ENCODE measurements at places on chromosomes 2 and 18.

- DNase-seq, result no peak
These were observed 108.6 kb downstream of the AGPS start for GRCh38 chr2:177501186-177501585.

GRCh38 chr2:141911485-141912066 is 219.2 kb downstream of the LRP1B start:
- DNase-seq, result no peak

- DNase-seq, result no peak
These were observed 53.5 kb downstream of the HNRNPLL start for GRCh38 chr2:38549071-38549704.

DNA sequence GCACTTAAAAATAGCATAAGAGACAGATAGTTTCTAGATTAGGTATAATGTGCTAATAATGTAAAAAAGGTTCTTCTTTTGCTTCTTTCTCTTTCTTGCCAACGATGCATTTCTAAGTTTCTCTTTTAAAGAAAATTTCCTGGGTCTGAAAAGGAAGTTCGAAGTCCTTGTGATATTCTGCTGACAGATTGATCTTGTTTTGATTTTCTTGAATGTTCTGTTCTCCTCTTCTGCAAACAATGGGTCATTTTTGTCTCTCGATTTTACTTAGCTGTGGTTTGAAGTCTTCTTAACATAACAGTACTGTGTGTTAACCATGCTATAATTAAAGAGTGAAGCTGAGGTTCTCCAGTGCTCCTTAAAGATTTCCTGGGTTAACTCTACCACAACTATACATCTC is 61.1 kb upstream of the ACYP2 start:
- DNase-seq, result no peak

- DNase-seq, result no peak
These were observed 33.5 kb downstream of the INPP4A start for GRCh38 chr2:98478088-98478551.

GRCh38 chr2:216908300-216908699 is 48.4 kb upstream of the TNP1 start:
- DNase-seq, result no peak

DNA sequence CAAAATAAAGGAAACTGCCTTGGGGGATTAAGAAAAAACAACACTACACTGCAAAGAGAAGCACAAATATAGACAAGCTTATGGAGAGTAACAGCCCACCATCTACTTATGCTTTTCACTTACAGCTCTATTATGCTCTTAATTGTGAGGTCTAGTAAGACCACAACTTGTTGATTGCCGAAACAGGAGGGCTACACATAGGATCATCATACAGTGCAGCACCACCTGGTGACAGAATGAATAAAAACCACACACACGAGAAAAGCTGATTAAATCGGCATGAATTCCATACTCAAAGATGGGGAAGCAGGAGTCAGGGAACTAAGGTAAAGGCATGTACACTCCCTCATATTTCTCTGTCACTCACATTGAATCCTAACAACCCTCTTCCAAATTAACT is 259.2 kb downstream of the IKZF2 start:
- DNase-seq, result no peak

- no peak for DNase-seq
These were observed 67.8 kb downstream of the CIB4 start for GRCh38 chr2:26573241-26573925.

DNA sequence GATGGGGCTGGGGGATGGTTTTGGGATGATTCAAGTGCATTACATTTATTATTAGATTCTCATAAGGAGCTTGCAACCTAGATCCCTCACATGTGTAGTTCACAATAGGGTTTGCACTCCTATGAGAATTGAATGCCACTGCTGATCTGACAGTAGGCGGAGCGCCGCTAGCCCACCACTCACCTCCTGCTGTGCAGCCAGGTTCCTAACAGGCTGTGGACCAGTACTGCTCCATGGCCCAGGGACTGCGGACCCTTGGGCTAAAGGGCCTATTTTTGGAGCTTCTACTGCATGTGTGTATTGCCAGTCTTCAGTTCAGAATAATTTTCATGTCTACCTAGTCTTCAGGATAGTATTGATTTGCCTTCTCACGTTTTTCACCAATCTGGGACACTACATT is 165.3 kb upstream of the TWIST2 start:
- no peak for DNase-seq

DNA sequence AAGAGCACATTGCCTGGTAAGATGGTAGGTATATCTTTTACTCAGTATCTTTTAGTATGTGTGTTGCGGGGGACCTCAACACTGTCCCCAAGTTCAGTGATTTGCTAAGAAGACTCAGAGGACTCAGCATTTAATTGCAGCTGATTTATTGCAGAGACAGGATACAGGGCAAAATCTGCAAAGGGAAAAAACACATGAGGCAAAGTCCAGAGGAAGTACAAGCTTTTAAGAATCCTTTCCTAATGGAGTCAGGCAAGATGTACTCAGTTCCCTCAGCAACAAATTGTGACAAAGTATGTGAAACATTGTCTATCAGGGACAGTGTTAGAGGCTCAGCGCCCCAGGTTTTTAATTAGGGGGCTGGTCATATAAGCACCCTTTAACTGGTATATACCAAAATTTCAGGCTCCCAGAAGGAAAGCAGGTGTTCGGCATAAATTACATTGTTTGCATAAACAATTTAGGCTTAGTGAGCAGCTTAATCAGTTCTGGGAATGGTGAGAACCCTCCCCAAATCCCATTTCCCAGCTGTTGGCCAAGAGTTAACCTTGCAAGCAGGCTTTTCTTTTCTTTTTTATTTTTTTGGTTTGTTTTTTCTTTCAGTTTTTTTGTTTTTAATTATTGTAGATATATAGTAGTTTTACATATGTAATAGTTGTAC is 41.7 kb downstream of the RAB3GAP1 start:
- DNase-seq, result no peak

DNA sequence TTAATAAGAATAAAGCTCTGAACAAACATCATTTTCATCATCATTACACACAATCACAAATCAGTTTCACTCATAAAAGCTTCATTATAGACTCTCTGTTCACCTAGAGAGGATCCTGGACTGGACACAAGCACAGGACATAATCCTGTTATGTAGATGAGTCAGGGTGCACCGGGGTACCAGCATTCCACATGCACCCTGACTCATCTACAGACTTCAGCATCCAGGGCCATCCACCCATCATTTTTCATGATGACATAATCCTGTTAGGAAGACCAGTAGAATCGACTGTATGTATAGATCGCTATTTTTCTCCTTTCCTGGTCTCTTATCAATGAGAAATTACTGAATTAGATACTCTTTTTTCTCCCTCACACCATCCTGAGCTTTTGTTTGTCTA is 73.7 kb upstream of the PIK3C3 start:
- no peak for DNase-seq

DNA sequence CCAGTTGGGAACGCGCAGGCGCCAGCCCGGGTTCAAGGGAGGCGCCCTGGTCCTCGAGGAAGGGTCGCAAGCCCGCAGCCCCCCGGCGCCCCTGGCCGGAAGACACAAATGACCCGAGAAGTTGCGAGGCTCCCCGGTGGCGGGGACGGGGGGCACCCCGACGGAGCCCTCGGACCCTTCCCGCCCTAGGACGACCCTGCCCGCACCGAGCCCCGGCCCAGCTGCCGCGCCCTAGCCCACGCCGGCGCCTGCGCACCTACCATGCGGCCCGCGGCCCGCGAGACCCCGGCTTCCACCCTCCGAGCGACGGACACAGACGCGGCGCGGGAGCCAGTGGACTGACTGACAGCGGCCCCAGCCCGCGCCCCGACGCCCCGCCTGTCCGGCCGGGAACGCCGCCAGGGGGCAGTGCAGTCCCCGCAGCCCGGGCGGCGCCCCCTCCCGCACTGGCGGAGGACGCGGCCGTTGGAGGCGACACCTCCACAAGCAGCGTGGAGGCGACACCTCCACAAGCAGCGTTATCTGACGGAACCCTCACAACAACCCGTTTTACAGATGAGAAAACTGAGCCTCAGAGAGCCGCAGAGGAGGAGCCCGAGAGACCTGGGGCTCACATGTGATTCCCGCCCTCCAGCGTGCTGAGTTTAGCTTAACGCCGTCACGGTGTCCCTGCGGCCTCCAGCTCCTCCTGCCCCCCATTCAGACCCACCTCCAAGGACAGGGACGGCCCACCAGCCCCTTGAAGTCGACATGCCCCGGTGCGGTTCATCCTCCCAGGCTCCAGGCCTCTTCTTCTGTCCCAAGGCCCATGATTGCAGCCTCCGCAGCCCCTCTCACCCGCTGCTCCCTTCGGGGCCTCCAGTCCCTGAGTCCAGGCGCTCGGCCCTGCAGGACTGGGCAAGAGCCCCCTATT is at the start of gene NMUR1:
Gene NMUR1 (minus strand): TSS at position 347 of the 913 bp plus-strand sequence. CDS start 84 bp downstream, at position 263.
- DNase-seq, result peak; percentile 63

GRCh38 chr18:22163416-22164161 is 5.8 kb upstream of the GATA6 start:
- DNase-seq, result no peak

GRCh38 chr2:37324786-37325624 is at the start of gene PRKD3:
TSS of gene PRKD3 (minus strand) at chr2:37324833. CDS start at chr2:37316524, 8,309 bp downstream.
- peak; percentile 40 for DNase-seq

DNA sequence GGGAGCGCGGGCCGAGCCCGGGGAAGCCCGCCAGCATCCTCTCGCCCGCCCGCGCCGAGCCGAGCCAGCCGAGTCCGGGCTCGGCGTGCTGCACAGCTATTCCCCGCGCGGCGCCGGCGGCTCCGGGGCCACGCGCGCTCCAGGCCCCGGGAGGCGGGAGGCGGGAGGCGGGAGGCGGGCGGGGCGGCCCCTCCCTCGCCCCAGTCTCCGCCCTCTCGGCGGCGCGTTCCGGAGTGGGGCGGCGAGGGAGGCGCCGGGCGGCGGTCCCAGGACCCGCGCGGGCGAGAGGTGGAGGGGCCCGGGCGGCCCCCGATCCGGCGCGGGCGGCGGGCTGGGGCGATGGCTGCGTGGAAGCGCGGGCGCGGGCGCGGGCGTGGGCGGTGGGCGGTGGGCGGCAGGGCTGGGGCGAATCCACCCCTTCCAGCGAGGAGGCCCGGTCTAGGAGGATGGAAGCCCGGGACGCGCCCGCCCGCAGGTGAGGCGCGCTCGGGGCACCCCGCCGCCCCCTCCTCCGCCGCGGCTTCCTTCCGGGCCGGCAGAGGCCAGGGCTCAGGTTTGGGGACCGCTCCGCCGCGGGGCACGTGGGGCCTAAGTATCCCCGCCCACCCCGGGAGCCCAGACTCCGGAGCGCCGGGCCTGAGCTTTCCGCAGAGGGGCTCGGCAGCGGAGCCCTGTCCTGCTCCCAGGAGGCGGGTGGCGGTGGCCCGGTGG is at the start of gene ADCY3:
Gene ADCY3 (minus strand): TSS at position 140 of the 711 bp plus-strand sequence. CDS start 1,250 bp downstream, outside the sequence.
- no peak for DNase-seq

GRCh38 chr2:86323273-86324021 is 14.0 kb downstream of the REEP1 start:
- DNase-seq, result no peak

- no peak for DNase-seq
These were observed 159.4 kb downstream of the ACTR3 start for GRCh38 chr2:114049280-114049679.

GRCh38 chr18:70005580-70005979 is 57.9 kb upstream of the CD226 start:
- no peak for DNase-seq

- no peak for DNase-seq
These were observed 36.7 kb upstream of the ARL4C start for GRCh38 chr2:234533626-234534025.

DNA sequence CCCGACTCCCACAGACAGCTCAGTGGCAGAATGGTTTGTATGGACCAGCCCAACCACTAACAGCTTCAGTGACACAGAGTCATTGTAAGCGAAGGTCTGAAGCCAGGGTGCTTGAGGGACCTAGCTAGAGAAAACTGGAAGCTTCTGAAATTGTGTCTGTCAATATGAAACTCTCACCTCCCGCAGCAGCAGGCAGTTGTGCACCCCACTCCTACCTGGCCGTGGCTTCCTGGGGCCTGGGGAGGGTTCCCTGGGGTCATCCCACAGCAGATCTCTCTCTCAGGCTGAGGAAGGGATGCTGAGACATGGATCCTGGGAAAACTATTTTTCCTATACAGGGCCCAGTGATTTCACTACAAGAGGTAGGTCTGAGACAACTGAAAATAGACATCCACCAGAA is 229.5 kb downstream of the TFCP2L1 start:
- no peak for DNase-seq

DNA sequence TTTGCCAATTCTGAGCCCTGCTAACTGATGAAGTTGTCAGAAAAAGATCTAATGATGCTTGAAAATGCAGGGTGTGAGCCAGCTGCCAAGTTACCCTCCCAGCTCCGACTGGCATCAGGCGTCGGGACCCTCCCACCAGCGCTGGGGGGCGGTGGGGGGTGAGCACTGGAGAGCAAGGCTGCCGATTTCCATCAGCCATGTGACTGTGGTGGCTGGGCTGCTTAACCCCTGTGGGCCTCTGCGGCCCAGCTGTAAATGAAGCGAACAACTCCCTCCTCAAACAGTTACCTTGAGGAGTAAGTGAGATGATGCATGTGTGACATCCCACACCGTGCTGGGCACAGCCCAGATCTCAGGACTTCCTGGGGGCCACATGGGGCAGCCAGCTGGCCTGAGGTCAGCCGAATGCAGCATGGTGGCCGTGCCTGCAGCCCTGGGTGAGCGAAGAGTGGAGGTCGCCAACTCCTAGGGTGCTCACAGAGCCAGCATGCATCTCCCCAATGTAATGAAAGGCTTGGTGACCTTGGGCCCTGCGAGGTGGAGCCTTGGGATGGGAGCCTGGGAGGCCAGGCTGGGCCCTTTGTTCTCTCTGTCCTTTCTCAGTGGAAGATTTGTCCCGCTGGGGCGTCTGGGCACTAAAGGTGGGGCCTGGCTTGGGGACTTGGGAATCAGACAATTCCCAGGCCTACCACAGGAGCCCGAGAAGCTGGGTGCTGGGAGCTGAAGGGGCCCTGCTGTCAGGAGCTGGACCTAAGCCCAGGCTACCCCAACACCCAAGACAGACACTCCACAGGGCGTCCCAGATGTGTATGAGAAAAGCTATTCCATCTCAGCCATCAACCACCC is 25.1 kb downstream of the CIB4 start:
- DNase-seq, result no peak

DNA sequence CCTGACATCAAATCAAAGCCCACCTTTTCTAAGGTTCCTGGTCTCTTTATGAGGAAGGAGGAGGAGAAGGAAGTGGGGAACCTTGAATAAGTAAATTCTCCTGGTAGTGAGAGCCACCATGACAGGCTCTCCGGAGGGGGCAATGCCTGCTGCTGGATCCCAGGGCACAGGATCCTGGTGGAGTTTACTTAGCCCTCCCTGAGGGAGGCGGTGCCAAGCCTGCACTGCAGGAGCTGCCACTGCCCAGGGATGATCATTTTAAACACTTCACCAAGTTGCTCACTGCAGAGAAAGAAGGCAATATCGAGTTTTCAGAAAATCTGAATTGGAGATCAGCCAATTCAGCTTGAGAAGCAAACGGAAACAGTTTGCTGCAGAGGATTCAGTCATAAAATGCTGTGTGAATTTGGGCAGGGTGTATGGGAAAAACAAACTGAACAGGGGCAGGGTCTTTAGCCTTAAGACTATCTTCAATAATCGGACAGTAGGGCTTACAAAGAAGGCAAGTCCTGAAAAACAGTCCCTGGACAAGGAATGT is 200.7 kb downstream of the RAD51AP2 start:
- DNase-seq, result no peak

DNA sequence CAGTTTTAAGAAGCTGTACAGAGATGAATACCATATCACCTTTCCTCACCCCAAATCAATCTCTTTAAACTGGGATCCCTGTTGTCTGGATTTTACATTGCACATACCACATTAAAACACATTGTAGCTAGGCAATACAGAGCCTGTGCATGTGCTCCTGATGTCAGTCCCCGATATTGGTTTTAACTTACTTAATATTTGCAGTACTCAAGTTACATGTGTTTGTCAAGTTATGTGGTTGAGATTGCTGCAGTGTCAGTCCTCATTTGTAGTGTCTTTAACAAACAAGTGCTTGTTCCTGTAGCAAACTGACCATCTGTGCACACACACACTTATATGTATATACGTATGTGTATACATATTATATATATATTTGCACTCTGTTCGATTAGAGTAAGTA is 10.4 kb upstream of the UBE2E3 start:
- DNase-seq, result no peak

All from activated T-helper 1 cell treated with anti-CD3 and anti-CD28 coated beads, Interleukin-2, amount 50 U/mL, for 16 hours (primary cell).